Stimulated activated CD8-positive, alpha-beta memory T cell treated with anti-CD3 and anti-CD28 coated beads, Interleukin-2, amount 100 ng/mL, for 48 hours (primary cell): ENCODE measurements at places on chromosomes 7 and 10.
A peak's percentile ranks its signal among the peaks of the same experiment; 100 is the strongest.

DNA sequence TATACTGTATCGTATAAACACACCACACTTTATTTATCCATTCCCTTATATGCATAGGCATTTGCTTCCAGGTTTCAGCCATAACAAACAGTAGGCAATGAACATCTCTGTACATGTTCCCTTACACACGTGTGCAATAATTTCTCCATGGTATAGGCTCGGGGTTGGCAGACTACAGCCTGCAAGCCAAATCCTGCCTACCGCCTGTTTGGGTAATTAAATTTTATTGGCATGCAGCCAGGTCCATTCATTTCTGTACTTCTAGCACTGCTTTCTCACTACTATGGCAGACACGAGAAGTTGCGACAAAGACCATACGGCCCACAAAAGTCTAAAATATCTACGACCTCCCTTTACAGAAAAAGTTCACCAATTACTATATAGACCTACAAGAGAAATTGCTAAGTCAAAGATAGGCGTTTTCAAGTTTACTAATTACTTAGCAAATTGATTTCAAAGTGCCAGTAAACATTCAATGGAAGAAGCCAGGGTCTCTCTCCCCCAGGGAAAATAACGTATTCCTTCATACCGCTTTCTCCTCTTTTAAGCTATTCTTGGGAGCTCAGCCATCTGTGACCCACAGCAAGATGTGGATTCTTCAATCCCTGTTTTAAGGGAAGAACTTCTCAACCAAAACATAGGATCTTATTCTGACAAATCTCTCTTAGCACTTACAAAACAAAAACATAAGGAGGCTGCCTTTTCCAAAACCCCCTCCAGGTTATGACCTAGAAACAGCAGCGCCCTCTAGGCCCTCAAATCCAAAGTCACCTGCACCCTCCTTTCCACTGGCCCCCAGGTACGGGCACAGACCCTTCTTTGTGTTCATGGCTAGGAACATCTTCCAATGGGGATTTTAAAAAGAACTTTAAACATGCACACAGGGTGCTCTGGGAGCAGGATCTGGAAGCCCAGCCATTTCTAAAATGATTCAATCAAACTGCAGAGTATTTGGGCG, 100.5 kb downstream of the FGFR2 start:
- DNase-seq: no peak

- no peak for DNase-seq
Measured at GRCh38 chr7:92244808-92245486, 767 bp downstream of the KRIT1 start.

DNA sequence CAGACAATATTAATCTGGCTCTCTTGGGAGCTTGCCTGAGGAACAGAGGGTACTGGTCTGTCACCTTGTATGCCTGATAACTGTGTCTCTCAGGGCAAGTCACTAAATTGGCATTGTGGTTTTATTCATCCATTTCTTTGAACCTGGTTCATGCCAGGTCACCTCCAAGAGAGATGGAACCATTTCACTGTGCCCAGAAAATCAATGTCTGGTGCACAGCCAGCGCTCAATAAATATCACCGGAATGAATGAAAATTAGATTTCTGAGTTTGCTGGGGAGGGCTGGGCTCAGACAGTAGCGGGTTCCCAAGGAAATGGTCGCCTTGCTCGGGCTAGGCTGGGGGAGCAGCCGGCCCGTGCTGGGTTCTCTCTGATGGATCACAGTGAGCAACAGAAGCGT, 64.1 kb upstream of the BAIAP2L1 start:
- DNase-seq: no peak

DNA sequence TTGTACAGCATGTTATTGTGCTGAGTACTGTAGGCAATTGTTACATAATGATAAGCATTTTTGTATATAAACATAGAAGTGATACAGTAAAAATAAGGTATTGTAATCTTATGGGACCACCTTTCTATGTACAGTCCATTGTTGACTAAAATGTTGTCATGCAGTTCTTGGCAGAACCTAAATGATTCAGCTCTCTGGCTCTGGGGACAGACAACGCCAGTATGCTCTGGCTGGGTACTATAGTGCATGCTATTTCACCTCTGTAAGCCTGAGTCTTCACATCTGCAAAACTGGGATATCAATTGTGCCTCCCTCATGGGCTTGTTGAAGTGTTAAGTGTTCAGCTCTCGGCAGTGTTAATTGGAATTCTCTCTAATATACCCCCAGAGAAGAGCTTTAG, 674.3 kb downstream of the INHBA start:
- DNase-seq: no peak

DNA sequence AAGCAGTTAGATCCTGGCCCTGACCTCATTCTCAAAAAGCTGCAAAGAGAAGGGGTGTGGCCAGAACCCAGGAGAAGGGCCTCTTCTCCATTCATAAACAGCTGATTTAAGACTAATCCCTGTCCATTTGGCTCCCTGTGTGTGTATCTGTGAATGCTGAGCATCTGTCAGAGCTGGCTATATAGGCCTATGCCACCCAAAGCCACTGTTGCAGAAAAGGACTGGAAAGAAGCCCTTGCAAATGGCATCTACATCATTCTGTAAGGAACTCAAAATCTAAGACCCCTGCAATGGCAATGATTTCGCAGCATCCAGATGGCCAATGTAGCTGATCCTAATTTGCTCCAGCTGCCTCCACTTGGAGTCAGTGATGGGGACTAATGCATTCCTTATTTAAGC, 384.5 kb downstream of the KCNMA1 start:
- no peak for DNase-seq

DNA sequence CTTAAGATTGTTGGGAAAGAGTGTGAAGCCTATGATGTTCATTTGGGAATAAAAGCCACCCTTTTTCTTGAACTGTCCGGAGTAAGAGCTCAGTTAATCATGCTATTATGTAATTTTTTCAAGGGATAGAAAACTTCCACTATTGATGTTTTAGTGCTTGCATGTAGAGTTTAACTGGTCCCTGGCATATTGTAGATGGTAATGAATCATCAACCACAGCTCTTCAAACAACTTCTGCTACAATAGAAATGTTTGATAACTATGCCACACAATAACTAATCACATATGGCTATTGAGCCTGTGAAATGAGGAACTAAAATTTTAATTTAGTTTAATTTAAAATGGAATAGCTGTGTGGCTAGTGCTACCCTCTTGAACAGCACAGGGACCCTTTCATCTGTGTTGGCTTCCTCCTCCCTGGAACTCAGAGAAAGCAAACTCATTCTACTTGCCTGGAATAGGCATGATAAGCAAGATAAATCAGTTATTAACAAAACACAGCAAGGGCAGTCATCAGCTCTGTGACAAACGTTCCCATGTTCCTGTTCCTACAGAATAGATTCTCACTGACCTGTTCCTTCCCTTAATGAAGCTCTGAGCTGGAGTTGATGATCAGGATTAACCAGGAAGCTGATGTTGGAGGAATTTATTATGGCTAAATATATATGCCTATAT, 4.9 kb upstream of the SRI start:
- DNase-seq: no peak

GRCh38 chr10:1499359-1499957, 237.9 kb downstream of the ADARB2 start:
- DNase-seq: no peak

DNA sequence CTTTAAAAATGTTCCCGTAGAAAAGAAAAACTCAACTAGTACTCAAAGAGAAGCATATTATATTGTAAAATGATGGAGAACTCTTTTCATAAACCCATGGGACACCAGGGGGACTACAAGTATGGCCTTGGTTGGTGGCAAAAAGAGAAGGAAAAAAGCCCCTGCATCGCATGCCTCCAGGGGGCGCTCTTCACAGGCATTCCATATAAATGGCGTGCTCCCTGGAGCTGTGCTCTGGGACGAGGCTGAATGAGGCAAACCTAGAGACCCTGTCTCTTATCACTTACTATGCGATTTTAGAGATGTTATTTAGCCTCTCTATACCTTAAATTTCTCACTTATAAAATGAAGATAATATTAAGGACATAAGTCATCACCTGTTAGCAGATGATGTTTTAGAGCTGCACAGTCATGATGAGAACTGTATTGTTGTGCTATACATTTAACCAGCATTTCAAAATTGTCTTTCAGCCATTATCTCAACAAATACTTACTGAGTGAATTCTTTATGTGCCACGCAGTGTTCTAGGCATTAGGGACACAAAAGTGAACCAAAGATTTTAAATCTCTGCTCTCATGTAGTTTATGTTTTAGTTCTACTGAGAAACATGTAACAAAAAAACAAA, 105.8 kb downstream of the ARHGAP21 start:
- peak; percentile 13 for DNase-seq

DNA sequence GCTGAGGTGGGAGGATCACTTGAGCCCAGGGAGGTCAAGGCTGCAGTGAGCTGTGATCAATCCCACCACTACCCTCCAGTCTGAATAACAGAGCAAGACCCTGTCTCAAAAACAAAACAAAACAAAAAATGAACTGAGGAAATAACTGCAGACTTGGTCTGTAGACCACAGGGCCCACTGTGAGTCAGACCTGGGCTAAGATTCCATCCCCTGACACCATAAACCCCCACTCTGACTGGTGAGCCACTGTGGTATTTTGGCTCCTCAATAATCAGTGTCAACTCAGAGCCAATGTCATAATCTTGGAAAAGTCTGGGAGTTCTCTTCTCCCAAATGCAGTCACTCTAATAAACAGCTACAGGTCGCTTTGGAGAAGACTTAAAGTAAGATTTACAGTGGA, 24.0 kb upstream of the ERCC6 start:
- no peak for DNase-seq

GRCh38 chr7:18191341-18191740, 163.7 kb upstream of the PRPS1L1 start:
- no peak for DNase-seq

DNA sequence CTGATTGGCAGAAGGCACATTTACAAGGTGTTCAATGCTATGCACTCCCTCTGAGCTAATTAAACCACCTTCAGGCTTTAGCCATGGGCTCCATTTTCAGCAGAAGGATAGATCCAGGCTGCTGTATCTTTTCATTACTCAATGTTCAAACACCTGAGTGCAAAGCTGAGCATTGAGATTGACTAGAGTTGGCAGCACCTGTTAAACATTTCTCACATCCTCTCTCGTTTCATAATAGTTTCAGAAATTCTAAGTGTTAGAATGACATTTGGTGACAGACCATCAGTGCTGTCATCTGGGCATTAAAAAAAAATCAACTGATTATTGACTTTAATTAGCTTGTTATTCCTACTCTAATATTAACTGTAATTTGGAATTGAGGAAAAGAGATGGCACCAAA, 187.1 kb upstream of the SEMA3E start:
- DNase-seq: no peak

DNA sequence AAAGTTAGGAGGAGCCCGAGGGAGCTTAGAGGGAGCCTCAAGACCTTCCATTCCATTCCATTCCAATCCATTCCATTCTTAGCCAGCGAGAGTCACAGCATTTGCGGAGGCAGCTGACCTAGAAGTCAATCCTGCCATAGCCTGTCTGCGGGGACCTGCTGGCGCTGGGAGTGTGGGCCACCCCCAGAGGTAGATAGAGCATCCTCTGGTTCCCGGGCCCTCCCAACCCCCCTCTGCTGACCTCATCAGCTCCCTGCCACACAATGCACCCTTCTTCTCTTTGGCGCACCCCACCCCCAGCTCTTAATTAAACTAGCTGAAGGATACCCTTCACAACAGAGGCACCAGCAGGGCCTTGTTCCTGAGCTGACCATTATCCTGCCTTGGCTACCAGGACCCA, 152.5 kb upstream of the ZMIZ1 start:
- no peak for DNase-seq

DNA sequence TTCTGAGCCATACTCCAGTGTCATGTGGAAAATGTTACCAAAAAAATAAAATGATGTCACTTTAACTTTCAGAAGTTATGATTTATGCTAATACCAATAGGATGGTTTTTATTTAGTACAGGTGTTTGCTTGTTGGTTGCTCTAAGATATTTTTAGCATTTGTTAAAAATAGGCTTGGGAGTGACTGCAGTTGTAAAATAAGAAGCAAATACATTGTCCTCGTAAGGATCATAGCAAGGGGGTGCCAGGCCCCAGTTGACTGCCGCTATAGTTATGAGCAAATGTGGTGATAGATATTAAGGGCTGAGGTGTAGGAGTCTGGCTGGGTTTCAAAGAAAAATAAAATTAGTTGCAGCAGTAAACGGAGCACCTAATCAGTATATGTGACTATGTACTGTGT, 354.4 kb upstream of the BMPER start:
- DNase-seq: no peak

GRCh38 chr7:120973849-120974248, 14.7 kb upstream of the CPED1 start:
- DNase-seq: no peak

- no peak for DNase-seq
Measured at GRCh38 chr7:129832701-129833227, 120.0 kb downstream of the UBE2H start.
